ENCODE measurements at places on chromosomes 7 and 10.

GRCh38 chr10:114638821-114639625 lies 19.1 kb downstream of the ABLIM1 start:
- no peak for DNase-seq

- no peak for DNase-seq
These were observed 80.3 kb downstream of the HDAC9 start for GRCh38 chr7:18575622-18576572.

- DNase-seq, result no peak
These were observed 148.7 kb downstream of the C1GALT1 start for GRCh38 chr7:7330997-7331396.

DNA sequence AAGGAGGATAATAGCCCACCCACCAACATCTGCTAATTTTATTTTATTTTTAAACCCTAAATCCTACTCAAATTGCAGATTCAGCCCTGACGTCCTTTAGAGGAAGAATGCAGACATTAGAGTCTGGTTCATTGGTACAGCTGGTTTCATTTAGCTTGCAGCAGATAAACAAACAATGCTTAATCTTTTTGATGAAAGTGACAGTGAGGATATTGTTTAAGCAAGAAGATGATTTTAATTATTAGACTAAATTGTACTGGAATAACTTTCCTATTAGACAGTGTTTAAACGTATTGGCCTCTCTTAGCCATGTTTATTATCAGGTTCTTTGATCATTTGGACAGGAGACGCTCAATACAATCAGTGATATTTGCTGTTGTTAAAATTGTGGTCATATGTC lies 164.8 kb downstream of the CDK14 start:
- DNase-seq, result no peak

- DNase-seq, result no peak
These were observed 654.6 kb upstream of the GALNT17 start for GRCh38 chr7:70477036-70478010.

DNA sequence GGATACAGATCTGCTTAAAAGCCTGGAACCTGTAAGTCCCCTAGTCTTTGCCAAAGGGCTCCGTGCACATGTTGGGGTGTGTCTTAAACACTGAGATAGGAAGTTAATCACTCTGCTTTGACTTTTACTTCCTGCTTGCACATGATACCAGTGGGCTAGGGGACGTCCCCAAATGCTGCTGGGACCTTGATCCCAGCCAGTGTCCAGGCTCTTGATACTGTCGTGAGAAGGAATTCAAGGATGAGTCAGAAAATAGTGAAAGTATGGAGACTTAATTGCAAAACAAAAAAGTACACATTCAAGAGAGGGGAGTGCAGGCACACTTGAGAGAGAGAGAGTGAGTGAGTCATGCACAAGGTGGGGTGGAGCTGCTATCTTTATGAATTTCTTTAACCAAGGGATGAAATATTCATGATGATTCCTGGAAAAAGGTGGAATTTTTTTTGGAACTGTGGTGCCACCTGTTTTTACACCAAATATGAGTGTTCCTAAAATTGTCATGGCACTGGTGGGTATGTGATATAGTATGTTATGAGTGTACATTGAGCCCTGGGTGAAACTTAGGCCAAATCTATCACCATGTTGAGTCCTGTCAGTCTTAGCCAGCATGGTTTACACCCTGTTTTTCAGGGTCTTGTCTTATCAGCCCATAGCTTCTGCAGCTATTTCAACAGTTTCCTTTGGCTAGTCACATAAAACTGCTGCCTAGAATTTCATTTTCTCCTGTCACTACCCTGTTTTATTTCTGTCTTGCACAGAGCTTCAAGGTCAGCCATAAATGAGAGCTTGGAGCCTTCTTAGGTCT lies 88.3 kb upstream of the CYP26C1 start:
- peak; percentile 17 for DNase-seq

GRCh38 chr7:114229246-114229645 lies 185.4 kb upstream of the FOXP2 start:
- no peak for DNase-seq

- no peak for DNase-seq
These were observed 123.4 kb upstream of the ZNF746 start for GRCh38 chr7:149620961-149621360.

DNA sequence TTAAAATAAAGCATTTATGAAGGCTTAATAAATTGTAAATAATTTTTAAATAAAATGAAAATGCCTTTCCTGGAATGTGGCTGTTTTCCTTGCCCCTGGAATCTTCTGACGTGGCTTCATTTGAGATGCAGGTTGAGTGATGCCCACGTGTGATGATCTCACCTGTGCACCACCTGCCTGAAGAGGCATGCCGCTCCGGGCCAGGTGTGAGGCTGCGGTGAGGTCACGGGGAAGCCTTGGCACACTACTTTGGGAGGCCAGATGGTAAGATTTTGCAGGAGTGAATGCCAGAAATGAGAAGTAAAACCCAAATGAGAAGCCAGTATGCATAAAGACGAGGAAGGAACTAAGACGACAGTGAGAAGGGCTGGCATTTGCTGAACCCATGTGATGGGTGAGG lies 36.2 kb downstream of the GOT1 start:
- DNase-seq, result no peak

- DNase-seq, result no peak
These were observed 84.8 kb upstream of the EGR2 start for GRCh38 chr10:62900829-62901571.

GRCh38 chr7:151426441-151426903 lies 13.5 kb downstream of the CRYGN start:
- DNase-seq, result no peak

- DNase-seq, result no peak
These were observed 5.6 kb upstream of the GIMAP8 start for GRCh38 chr7:150444674-150445365.

DNA sequence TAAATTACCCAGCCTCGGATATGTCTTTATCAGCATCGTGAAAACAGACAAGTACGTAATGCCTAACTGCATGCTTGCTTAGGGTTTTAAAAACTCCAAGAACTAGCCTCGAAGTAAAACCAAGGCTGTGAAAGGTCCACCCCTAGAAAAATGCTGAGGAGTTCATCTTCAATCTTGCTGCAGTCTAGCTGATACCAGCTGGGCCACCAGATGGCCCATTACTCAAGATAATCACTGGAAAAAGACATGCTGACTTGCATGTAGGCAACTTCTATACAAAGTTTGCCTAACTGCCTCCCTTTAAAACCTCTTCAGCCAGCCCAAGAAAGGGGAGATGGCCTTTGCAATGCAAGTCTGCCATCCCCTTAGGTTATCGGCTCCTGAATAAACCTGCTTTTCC lies 614.1 kb downstream of the GALNT17 start:
- no peak for DNase-seq

Measured in RKO (cell line).